ENCODE measurements at places on chromosomes 3 and 15.

GRCh38 chr15:62639906-62640605, 402.5 kb upstream of the TPM1 start:
- no peak for DNase-seq

DNA sequence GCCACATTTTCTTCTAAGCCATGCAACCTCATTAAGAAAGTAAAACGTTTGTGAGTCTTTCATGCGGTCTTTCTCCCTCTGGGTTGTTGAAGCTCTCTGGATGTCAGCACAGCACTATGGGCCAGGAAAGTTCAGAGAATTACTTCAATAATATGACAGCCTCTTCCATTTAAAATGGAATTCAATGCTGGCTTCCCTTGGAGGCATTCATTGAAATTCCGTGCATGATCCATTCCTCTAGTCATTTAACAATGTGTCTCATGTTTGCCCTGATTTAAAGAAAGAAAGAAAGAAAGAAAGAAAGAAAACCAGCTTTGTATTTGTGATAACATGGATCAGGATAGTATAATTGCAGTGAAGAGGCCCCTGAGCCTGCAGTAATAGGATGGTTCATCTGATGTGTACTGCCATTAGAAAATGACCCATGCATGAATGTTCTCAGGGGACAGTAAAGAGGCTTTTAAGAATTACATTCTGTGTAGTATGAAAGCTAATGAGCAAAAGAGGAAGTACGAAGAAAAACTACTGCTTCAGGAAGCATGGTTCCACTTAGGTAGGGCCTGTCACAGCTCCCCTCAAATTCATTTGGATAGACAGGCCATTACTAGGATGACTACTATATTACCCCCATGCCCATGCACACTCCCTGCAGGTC, 146.0 kb downstream of the ARPP21 start:
- DNase-seq, result no peak

GRCh38 chr3:176296066-176296597, 901.1 kb downstream of the TBL1XR1 start:
- no peak for DNase-seq

GRCh38 chr3:72144773-72145505, 360.0 kb upstream of the PROK2 start:
- no peak for DNase-seq

DNA sequence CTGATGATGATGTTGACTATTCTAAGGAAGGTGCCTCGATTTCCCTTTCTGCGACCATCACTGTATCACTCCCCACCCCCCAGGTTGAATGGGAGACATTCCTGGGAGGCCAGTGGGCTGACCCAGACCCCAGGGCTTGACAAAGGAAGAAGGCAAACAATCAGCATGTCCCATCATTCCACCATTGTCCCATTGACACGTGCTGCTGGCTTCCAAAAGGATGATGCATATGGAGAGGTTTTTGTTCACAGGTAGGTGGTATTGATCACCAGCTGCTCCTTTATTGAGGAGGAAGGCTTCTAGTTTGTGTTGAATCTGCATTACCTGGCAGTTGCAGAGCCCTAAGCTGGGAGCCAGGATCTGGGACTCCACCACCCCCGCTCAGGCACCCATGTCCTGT, 30.4 kb downstream of the RASGRF1 start:
- DNase-seq, result no peak

DNA sequence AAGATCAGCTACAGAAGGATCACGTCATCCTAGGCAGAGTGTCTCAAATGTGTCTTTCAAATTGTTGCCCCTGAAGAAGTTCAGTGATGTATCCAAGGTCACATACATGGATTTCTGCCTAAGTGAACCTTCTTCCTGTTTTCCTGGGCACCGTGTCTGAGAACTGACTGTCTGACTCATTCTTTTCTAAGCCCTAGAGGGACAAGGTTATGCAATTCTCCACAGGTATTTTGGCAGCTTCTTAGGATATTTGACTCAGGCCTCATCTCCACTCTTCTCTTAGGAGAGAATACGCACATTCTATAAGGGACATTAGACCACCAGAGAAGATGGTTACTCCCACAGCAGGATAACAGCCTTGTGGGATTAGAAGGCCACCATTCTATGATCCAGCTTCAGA, 391.9 kb upstream of the THBS1 start:
- DNase-seq, result no peak

GRCh38 chr15:100055821-100056220, 286.0 kb downstream of the ADAMTS17 start:
- no peak for DNase-seq

DNA sequence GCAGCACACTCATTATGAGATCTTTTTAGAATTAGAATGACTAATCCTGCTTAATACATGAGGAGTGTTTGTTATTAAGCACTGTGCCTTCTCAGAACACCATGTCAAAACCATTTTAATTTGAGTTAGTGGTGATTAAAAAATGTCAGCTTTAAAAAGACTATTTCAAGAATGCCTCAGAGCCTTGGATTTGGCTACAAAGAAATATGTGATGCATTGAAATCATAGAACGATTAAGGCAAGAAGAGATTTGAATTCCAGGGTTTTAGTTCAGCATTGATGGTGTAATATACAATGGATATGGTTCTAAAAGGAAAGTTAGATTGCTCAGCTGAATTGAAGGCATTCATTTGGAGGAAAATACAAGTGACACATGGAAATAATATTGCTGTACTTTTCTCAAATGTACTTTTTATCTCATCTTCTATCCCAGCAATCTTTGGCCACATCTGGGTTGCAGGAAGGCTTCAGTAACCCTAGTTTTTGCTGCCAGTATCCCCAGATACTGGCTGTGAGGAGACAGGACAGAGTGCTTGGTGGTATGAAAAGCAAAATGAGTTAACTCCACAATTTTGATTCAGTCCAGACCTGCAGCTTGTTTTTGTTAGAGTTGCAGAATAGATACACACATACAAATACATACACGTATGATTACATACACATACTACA, 303.8 kb downstream of the CLSTN2 start:
- DNase-seq, result no peak

DNA sequence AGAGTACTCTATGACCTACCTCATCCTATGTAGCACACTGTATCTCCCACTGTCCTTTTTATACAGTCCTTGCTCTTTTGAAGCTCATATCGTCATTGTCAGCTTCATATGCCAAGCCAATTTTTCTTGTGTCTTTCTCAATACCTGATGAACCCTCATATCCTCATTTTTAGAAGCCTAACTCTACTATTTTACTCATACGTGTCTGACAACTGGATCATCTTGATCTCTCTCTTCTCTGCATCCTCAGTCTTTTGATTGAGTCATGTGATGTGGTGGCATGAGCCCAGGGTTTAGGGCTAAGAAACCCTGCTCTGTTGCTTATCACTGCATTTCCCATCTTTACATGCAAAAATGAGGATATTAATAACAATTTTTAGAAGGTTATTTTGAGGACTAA, 352.0 kb downstream of the LPP start:
- DNase-seq, result no peak

DNA sequence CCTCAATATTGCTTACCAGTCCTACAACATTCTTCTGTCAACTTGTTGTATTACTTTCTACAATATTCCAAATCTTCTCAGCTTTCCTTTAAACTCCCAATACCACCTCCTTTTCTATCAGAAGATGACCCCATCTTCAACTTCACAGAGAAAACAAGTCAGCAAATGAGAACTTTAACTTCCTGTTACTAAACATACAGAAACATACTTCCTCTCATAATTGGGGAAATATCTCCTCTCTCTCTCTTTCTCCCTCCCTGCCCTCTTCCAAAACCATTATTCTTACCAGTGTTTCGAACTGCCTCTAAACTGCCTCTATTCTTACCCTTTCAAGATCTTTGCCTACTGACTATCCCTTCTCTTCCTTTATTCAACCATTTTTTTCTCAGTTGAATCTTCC, 1.8 kb upstream of the SNAP23 start:
- DNase-seq, result no peak

Measured in posterior cingulate gyrus (tissue), 11 donors.